ENCODE measurements at places on chromosomes 1 and 21.

- DNase-seq, result no peak
Measured at GRCh38 chr1:32525661-32526444, 13.4 kb upstream of the ZBTB8A start.

DNA sequence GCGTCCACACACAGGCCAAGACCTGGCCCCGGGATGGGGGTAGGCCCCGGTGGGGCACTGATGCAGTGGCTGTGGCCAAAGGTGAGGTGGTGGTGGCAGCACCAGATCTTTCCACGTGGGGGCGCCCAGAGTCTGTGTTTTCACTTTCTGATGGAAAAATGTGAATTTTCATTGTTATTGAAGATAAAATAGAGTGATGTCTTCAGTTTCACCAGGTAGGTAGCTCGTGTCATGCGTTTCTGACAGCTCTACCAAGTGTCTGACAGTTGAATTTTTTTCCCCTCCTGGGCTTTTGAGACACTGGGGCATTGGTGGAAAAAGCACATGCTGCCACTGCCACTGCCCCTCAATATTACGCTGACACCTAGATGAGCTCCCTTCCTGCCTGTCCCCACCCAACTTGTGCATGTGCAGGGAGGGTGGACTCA lies 40.0 kb upstream of the MAGOH start:
- peak; percentile 65 for DNase-seq

- no peak for DNase-seq
Measured at GRCh38 chr1:110522560-110522959, 3.6 kb upstream of the KCNA10 start.

- DNase-seq, result no peak
Measured at GRCh38 chr1:25006770-25007169, 76.7 kb upstream of the RUNX3 start.

GRCh38 chr1:111754984-111755330 lies 744 bp upstream of the DDX20 start:
- DNase-seq, result no peak

- DNase-seq, result no peak
Measured at GRCh38 chr1:2796890-2797740, 4.4 kb downstream of the TTC34 start.

Data from NCI-H446 (cell line).